CD4-positive, alpha-beta T cell treated with Interleukin-1 beta for 1 hour (primary cell): ENCODE measurements at places on chromosomes 2 and 18.
A peak's percentile ranks its signal among the peaks of the same experiment; 100 is the strongest.

GRCh38 chr2:150866431-150866830 is 379.0 kb upstream of the RND3 start:
- no peak for DNase-seq

GRCh38 chr2:11622611-11623010 is 47.4 kb downstream of the NTSR2 start:
- DNase-seq, result no peak

DNA sequence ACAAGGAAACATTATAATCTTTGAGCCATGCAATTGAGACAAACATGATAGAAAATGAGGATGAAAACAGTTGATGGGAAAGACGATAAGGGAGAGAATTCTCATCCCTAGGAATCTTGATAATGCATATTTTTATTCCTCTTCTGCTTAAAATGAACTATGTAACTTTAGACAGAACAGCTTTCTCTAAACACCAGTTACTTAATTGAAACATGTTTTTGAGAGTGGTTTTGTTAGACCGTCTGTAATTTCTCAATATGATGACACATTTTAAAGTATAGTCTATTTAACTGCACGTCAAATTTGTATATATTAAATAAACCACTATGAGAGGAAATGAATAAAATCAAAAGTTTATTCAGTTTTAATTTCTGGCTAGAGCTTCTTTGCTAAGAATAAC is 1453.9 kb upstream of the NXPH2 start:
- no peak for DNase-seq

GRCh38 chr18:42925036-42925435 is 190.4 kb downstream of the RIT2 start:
- DNase-seq, result no peak

DNA sequence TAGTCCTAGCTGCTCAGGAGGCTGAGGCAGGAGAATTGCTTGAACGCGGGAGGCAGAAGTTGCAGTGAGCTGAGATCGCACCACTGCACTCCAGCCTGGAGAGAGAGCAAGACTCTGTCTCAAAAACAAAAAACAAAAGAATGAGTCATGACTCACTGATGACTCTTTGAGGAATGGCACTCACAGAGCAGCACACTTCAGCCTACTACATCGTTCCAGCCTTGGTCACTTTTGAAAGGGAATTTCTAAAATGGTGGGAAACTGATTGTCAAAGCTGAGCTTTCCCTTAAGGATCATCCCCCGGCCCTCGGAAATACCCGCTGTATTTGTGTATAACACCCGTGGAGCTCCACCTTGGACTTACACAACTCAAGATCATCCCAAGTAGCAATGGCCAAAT is 217.3 kb upstream of the HS6ST1 start:
- DNase-seq, result no peak

DNA sequence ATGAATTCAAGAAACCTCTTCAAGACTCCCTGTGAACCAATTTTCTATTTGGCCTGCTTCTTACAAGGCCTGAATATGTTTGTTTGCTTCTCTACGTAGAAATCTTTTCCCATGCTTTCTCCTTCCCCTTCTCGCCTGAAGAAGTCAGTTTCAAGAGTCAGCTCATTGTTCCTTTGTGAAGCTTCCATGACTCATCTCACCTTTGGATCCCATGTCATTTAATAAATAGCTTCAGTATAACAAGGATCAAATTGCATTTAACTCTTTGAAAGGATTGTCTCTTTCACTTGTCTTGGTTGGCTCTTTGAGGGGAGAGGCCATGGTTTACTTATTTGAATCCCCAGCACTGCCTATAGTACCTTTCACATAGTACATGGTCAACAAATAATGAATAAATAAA is 28.4 kb downstream of the CPS1 start:
- no peak for DNase-seq

DNA sequence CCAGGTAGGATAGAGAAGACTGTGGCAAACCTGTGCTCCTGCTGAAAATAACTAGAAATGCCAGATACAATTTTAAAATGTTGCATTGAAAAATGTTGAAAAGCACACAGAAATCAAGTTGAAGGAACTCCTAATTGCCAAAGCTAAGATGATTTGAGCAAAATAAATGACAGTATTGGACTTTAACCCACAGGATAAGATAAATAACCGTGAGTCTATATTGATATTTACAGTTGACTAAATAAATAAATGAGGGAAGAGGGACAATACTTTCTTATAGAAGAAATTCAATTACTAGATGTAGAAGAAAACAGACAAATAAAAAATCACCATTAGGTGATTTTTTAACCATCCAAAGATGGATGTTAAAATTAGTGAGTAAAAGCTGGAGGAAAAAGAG is 59.0 kb downstream of the CWC22 start:
- DNase-seq, result no peak

DNA sequence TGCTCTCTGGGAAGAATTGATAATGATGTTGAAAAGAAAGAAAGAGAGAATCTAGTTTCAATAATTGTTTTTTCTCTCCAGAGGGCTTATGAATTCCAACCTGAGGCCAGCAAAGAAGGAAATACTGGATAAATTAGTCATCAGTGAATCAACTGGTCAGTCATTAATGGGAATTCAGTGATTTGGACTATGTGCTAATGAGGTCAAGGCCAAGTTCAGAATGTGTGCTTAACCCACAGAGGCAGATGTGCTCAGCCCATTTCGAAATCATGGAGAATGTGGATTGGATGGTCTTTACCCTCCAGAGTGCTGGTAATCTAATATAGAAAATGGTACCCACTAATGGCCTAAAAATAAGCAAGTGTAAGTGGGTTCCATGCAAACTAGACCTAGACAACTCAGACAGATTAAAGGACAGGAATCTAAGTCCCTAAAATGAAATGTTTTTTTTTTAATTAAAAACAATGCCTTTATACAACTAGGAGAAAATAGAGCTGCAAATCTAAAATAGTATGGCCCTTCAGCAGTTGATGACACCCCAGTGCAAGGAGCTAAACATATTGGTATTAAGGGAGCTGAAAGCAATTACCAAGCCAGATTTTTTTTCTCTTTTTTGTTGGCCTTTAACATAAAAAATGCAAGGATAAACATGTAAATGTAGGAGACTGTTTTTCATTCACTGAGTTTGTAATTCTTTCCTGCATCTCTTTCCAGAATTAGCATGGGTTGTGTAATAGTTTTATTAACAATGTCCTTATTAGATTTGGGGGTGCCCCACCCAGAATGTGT is 296.9 kb downstream of the SATB2 start:
- DNase-seq, result no peak

- no peak for DNase-seq
Measured at GRCh38 chr18:11308499-11308898, 159.1 kb upstream of the PIEZO2 start.

- no peak for DNase-seq
Measured at GRCh38 chr2:85549826-85550225, 10.9 kb downstream of the MAT2A start.

DNA sequence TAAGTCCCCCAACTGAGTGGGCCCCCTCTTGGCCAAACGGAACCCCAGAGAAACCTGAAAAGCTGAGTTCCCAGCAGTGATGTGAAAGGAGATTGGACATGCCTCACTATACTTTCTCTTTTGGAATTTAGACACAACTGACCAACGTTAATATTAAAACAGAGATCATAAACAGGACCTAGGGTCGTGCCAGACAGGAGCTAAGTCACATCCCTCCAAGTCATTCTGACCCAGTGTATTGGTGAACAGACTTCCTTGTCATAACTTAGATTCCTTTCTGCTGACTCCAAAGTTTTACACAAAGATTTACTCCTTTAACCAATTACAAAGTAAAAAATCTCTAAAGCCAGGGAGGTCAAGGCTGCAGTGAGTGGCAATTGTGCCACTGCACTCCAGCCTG is 46.9 kb downstream of the UXS1 start:
- DNase-seq, result no peak

DNA sequence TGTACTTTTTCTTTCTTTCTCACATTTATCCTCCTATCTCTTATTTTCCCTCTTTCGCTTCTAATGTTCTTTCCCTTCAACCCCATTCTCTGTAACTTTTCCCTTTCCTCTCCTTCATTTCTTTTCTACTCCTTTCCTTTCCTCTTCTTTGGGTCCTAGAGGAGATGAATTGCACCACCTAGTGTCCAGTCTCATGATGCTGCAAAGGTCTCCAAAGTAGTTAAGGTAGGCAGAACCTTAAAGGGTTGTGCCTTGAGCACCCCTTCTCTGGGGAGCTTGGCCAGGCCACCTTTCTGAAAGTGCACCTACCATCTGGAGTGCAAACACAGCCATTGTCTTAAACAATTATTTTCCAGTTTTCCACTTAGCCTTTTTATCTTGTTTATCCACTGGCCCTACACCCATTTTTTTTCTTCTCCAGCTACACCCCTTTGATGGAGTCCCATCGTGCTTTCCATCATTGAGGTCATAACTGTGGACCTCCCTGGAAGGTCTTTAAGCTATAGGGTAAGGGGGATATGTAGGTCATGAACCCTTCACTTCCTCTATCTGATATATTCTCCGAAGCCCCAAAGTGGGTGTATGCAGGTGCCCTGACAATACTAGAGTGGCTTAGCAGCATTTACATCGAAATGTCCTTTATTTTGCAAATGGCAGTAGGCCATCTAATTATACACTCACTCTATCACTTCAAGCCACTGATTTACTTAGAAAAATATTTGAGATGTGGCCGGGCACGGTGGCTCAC is 155.9 kb downstream of the ESCO1 start:
- DNase-seq, result no peak

GRCh38 chr2:163347982-163348856 is 387.6 kb downstream of the FIGN start:
- peak; percentile 1 for DNase-seq

- DNase-seq, result no peak
Measured at GRCh38 chr2:232204457-232204931, 174.1 kb upstream of the ALPP start.

- no peak for DNase-seq
Measured at GRCh38 chr2:178521304-178522150, 41.3 kb downstream of the PLEKHA3 start.

DNA sequence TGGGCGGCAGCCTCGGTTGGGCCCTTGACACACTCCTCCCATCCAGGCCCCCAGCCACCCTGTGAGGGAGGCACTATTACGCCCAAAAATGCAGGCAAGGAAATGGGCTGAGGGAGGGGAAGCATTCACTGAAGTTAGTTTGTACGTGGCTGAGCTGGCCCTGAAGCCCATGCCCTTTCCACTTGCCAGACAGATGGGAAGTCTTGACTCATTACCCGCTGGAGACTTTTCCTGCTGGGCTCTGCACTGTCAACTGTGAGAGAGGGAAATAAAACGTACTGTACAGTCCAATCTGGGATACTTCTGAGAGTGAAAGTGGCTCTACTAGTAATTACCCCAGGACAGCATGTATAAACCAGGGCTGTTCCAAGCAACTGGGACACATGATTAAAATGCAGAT is 125.9 kb downstream of the MSH2 start:
- DNase-seq, result no peak

DNA sequence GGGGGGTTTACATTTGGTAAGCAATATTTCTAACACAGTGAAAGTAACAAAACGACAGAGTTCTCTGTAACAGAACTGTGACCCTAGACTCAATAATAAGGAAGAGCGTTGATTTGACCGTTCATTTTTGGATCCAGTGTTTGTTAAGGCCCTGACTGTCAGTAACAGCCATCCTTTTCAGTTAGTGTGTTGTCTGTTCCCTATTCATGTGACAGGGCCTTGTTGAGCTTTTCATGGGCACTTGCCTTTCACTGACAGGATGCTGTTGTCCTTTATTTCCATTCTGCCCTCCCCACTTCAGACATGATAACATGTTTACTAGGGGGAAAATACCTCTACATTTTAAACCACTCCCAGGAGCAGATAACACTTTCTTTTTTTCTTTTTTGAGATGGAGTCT is 45.8 kb downstream of the MAP4K4 start:
- no peak for DNase-seq

GRCh38 chr2:33617401-33617800 is 18.3 kb upstream of the FAM98A start:
- no peak for DNase-seq

- no peak for DNase-seq
Measured at GRCh38 chr2:174623106-174623637, 25.6 kb upstream of the WIPF1 start.

GRCh38 chr2:8268172-8268783 is 413.6 kb upstream of the ID2 start:
- no peak for DNase-seq

DNA sequence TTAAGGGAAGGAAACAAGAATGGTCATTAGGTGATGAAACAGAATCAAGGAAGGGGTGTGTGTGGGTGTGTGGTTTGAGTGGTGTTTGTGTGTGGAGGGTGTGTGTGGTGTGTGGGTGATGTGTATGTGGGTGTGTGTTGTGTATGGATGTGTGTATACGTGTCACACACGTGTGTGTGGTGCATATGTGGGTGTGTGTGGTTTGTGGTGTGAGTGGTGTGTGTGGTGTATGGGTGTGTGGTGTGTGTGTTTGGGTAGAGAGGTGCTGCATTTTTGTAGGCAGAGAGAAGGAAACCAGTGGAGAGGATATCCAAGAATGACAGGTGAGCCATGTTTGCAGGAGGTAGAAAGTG is 1.1 kb upstream of the CEP192 start:
- peak; percentile 44 for DNase-seq

GRCh38 chr2:37809525-37809924 is 115.6 kb upstream of the RMDN2 start:
- no peak for DNase-seq

DNA sequence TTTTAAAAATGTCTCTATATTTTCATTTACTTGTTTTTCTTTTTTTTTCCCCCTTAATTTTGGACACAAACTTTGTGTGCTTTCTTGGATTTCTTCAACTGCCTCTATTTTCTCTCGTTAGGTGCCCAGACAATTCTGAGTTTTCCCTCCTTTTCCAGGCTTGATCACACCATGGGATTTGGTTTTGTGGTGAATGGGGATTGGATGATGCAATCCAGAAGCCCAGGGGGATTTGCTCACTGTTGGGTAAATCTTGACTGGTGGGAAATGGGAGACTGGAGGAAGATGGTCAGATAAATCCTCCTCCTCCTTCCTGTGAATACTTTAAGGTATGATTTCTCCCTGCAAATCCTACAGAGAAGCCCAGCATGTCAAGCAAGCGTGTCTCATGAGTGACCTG is 19.5 kb upstream of the PAX8 start:
- no peak for DNase-seq

DNA sequence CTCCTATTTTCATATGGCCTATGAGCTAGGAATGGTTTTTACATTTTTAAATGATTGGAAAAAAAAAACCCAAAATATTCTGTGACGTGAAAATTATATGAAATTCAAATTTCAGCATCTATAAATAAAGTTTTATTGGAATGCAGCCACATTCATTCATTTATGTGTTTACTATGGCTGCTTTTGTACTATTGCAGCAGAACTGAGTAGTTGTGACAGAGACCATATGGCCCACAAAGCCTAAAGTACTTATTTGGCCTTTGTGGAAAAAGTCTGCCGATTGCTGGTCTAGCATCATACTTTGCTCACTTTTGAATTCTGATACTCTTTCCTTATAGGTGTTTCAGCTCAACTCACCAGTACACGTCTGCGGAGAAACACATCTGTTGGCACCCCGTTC is 39.0 kb downstream of the MYO3B start:
- DNase-seq, result no peak
